Central memory CD4-positive, alpha-beta T cell (primary cell): ENCODE measurements at places on chromosomes 2 and 18.
A peak's percentile ranks its signal among the peaks of the same experiment; 100 is the strongest.

GRCh38 chr2:15899751-15900493, 40.4 kb upstream of the MYCN start:
- DNase-seq, result no peak

DNA sequence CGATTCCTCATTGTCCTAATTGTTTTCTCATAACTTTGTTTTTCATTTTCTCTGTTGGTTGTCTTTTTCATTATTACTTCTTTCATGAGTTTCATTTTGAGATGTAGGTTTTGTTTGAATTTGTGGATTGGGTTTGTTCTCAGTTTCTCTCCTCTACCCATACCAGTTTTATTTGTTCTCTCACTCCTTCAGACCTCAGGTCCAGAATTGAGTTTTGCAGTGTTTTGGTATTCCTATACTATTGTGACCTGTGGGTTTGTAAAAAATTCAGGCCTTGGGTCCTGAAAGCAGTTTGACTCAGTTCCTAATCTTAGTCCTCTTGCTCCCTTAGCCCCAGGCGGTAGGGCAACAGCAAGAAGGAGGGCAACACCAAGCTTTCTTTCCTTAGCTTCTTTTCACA, 28.3 kb upstream of the UBE2E3 start:
- DNase-seq, result no peak

- no peak for DNase-seq
Measured at GRCh38 chr2:38935568-38936172, 46.0 kb downstream of the ARHGEF33 start.

GRCh38 chr2:213185147-213185822, 33.9 kb upstream of the IKZF2 start:
- DNase-seq, result no peak

DNA sequence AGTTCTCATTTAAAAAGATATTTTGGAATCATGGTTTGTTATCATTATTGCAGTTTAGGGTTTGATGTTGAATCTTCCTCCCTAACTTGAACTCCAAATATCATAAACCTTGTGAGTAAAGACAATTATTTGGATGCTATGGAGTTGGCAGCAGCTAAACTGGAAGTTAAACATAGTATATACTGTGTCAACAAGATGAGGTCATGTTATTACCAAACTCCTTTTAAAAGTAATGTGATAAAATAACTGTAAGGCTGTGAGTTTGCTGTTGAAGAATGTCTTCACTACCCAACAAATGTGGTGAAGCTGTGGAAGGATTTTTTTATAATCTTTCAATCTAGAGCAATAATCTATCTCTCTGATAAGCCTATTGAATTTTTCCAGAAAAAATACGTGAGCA, 16.0 kb downstream of the DNAH6 start:
- no peak for DNase-seq

DNA sequence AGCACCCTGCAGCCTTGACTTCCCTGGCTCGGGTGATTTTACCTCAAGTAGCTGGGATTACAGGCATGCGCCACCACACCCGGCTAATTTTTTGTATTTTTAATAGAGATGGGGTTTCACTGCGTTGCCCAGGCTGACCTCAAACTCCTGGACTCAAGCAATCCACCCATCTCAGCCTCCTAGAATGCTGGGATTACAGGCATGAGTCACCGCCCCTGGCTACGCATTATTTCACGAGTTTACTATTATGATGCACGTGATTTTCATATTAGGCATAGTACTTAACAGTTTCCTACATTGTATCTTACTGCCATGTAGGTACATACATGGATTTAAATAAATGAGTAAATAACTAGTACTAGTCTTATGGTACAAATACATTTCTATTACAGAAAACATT, 4.4 kb downstream of the DYNC2LI1 start:
- no peak for DNase-seq

- DNase-seq, result no peak
Measured at GRCh38 chr2:8754106-8754776, 72.4 kb downstream of the ID2 start.

- DNase-seq, result peak; percentile 54
Measured at GRCh38 chr2:144320491-144320890, 199.4 kb downstream of the ZEB2 start.

- DNase-seq, result no peak
Measured at GRCh38 chr18:62558015-62558663, 35.3 kb downstream of the ZCCHC2 start.

DNA sequence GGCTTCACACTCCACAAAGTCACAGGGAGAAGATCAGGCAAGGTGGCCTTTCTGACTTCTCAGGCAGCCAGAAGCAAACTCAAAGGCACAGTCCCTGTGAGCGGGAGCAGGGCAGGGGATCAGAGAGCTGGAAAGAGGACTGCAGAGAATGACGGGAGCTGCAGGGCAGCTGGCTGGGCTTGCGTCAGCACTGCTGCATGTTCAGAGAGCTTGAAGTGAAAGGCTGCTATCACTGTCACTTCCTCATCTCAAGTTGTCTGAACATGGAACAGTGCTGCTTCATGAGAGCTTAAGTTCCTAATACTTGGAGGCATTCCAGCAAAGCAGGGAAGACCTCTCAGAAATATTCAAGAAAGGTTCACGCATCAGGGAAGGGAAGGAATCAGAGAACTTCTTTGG, 20.4 kb downstream of the TGFBRAP1 start:
- DNase-seq, result no peak

DNA sequence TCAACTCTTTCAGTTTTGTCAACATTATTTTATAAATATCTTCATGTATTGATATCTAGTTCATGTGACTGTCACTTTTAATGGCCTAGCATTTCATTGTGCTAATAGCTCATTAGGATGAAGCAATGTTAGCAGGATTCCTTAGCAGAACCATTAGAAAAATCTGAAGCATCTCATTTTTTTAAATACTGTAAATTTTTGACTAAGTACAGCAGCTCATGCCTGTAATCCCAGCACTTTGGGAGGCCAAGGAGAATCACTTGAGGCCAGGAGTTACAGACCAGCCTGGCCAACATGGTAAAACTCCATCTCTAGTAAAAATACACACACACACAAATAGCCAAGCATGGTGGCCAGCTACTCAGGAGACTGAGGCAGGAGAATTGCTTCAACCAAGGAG, 15.6 kb upstream of the ANTXR1 start:
- no peak for DNase-seq

GRCh38 chr2:98583816-98584618, 24.3 kb downstream of the COA5 start:
- DNase-seq, result no peak

DNA sequence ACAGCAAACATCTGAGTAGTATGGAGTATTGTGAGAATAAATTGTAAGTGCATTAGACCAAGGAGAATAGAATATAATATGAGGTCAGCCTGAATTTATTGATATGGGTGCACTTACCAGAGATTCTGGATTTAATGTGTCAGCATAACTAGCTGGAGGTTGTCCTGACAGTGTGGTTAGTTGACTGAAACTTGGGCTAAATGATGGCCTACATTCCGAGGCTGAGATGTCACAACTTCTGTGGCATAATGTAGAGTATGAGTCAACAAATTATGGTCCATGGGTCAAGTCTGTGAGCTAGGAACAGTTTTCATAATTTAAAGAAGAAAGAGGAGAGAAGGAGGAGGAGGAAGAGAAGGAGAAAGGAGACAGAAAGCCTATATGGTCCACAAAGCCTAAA, 127.6 kb downstream of the QPCT start:
- DNase-seq, result no peak

DNA sequence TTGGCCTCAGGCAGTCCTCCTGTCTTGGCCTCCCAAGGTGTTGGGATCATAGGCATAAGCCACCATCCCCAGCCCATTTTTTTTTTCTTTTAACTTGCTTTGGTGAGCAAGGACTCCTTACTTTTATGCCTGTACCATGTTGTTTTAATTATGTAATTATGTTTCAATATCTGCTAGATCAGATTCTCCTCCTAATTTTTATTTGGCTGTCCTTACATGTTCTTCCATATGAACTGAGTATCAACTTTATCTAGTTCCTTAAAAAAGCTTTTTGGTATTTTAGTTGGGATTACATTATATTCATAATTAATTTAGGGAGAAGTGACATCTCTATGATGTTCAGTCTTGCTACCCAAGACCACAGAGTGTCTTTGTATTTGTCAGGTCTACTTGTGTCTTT, 16.3 kb downstream of the GPN1 start:
- DNase-seq, result no peak

DNA sequence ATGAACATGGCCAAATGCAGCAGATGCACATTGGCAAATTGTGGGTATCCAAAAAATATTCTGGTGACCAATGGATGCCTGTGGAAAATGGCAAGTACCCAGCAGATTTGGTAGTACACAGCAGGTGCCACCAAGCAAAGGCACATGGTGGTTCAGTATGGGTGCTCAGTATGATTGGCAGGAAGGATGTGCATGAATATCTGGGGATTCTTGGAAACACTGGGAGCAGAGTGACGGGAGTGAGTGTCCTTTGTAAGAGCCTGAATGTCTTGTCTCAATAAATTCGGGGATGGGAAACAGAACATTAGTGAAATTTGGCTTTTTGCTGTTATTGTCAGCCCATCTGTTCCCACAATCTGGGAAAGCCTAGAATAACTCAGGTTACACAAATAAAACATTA, 36.8 kb upstream of the ACADL start:
- DNase-seq, result no peak

DNA sequence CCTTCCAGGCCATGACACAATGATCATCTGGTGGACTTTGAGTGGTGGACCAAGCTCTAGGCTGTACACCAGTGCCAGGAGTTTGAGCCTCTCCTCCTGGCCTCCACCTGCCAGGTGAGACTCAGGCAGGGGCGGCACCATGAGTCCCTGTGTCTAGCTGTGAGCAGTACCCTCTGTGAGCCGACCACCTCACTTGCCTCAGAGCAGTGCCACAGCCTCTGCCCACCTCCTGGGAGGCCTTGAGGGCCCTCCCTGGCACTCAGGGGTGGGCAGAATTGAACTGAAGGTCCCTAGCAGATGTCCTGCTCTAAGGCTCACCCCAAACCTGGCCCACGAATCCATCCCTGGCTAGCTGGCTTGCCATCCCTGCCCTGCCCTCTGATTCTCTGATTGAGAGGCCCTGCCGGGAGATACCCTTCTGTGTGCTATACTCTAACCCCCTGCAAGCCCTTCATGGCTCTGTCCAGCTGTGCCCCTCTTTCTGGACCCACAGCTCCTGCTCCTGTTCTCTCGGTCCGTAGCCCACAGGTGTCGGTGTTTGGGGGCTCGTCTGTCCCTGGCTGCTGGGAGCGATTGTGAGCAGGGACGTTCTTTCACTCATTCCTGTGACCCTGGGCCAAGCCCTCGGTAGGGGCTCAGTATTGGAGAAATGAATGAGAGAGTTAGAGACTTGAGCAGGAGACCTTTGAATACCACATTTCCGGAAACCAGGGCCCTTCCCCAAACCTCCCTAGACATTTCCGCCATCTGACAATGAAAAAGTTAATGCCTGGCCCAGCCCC, 70.0 kb downstream of the INHBB start:
- no peak for DNase-seq

DNA sequence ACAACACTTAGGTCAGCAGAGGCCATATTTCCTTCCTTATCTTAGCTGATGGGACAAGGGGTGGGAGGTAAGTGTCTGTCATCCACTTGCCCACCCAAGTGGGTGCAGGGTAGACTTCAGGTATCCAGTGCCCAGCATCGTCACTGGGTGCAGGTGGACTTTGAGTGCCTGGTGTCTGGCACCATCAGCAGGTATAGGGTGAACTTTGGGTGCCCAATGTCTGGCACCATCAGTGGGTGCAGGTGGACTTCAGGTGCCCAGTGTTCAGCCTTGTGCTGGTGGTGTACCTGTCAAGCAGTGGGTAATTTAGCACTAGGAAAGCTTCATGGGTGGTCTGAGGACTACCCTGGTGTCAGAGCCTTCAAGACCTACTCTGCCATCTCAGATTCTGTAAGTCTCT, 175.6 kb downstream of the SEPTIN10 start:
- no peak for DNase-seq

GRCh38 chr2:30300456-30301221, 69.3 kb downstream of the LBH start:
- no peak for DNase-seq

- DNase-seq, result no peak
Measured at GRCh38 chr18:13645093-13645492, 81.3 kb downstream of the FAM210A start.

- no peak for DNase-seq
Measured at GRCh38 chr18:74284191-74284979, 7.4 kb downstream of the CYB5A start.

DNA sequence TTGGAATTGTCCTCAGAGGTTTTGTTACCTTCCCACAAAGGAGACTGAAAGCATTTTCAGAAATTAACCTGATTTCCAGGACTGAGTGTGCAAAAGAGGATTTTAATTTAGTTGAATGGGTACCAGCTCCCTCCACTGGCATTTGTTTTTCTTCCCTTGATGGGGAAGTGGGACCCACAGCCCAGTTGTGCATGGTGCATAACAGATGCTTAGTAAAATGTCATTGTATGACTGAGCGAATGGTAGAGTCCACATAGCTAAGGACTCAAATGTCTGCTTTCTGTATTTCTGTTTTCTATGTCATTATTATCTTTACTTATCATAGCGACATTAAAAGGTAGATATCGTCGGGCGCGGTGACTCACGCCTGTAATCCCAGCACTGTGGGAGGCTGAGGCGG, 75.5 kb upstream of the RAPH1 start:
- no peak for DNase-seq

DNA sequence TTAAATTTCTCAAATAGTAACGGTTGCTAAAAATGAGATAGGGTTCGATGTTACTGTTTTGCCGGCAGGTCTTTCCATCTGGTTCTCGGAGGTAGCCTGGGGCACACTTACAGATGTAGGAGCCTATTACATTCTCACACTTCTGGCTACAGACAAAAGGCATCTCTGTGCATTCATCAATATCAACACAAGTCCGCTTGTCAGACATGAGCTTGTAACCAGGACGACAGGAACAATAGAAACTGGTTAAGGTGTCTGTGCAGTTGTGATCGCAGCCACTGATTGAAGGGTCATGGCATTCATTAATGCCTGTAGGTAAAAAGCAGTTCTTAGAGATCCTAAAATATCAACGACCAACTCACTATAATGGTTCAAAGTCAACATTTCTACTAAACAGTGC, 116.3 kb downstream of the DHRS9 start:
- DNase-seq, result no peak

GRCh38 chr2:173468266-173468793, 113.7 kb downstream of the CDCA7 start:
- no peak for DNase-seq

GRCh38 chr2:120952318-120952717, 216.7 kb downstream of the GLI2 start:
- DNase-seq, result no peak
